ENCODE measurements at places on chromosomes 16 and 17.

GRCh38 chr17:3799181-3799945, 1.6 kb downstream of the ITGAE start:
- no peak for DNase-seq

- DNase-seq, result peak; percentile 66
Measured at GRCh38 chr16:52912565-52913173, 140.0 kb downstream of the CHD9NB start.

DNA sequence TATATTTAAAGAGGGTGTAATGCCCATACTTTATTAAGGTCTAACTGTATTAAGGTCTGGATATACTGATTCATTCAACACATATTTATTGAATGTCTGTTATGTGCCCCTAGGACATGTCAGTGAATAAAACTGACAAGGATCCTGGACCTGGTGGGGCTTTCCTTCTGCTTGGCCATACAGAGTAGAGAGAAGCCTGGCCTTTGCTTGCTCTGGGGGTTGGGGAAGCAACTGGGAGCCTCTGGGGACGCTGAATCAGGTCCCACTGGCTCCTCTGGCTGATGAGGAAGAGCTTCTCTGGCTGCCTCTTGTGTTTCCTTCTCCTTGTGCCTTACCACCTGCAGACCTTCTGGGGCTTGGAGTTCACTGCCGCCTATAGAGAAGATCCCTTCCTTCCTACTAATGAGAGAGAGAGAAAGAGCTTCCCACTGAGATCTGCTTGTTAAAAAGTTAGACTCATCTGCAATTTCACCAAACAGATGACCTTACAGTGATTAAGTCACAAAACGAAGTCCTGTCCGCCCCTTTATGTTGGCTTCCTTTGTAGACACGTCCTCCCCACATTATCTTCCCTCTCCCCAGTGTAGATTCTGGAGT, 49.7 kb downstream of the MSI2 start:
- DNase-seq, result no peak

- DNase-seq, result peak; percentile 63
Measured at GRCh38 chr17:51461578-51462004, 201.2 kb downstream of the UTP18 start.

- DNase-seq, result no peak
Measured at GRCh38 chr17:71057448-71057847, 888.1 kb downstream of the KCNJ2 start.

- DNase-seq, result no peak
Measured at GRCh38 chr16:58076514-58076913, 51.0 kb downstream of the MMP15 start.

DNA sequence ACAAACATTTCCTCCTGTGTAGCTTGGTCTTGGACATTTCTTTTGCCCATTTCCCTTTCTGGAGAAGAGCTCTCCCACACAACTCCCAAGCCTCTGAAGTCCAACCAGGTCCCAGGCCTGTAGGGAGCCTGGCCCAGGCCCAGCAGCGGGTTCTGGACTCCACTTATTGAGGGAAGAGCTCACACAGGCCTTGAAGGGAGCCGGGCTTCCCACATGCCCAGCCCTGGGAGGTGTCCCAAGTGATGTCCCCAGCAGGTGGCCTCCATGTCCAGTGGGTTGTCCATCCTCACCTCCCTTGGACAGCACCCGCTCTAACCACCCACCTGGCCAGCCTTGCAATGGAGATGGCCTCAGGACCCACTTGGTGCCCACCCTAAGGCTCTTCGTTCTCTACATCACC, 5.9 kb upstream of the EPX start:
- no peak for DNase-seq

GRCh38 chr17:82118815-82119380, 20.9 kb upstream of the FASN start:
- DNase-seq, result no peak

DNA sequence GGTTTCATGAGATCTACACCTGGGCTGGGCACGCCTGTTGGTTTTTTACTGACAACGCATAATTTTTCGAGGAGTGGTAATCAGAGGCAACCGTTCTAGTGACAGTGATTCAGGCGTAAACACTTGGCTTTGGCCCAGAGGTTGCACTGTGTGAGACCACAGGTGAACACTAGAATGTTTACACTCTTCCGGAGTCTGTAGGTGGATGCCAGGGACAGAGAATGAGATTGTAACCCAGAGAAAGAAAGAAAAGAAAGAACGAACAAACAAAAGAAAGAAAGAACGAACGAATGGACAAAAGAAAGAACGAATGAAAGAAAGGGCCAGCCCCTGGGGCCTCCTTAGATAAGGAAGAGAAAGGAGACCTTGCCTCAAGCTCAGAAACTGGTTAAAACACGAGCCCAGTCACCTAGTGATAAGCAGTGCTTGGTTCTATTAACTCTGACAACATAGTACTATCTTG, 113.2 kb downstream of the PRKCB start:
- peak; percentile 86 for DNase-seq

DNA sequence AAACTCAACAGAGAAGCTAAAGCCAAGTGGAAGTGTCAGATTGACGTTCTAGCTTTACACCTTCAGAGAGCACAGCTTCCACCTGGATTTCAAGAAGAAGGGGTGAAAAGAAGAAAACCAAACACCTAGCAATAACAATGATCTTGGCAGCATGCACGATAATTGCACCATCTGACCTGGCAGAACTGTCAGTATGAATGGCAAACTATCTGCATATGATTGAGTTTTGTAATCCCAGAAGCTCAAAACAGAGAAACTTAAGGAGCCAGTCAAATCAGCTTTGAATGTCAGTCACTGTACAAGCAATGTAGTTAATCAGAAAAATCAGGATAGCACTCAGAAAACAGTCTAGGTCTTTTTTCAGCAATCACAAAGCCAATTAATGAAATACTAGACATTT, 427.1 kb downstream of the ZFHX3 start:
- no peak for DNase-seq

- DNase-seq, result no peak
Measured at GRCh38 chr17:7204336-7204735, 15.3 kb downstream of the DLG4 start.

DNA sequence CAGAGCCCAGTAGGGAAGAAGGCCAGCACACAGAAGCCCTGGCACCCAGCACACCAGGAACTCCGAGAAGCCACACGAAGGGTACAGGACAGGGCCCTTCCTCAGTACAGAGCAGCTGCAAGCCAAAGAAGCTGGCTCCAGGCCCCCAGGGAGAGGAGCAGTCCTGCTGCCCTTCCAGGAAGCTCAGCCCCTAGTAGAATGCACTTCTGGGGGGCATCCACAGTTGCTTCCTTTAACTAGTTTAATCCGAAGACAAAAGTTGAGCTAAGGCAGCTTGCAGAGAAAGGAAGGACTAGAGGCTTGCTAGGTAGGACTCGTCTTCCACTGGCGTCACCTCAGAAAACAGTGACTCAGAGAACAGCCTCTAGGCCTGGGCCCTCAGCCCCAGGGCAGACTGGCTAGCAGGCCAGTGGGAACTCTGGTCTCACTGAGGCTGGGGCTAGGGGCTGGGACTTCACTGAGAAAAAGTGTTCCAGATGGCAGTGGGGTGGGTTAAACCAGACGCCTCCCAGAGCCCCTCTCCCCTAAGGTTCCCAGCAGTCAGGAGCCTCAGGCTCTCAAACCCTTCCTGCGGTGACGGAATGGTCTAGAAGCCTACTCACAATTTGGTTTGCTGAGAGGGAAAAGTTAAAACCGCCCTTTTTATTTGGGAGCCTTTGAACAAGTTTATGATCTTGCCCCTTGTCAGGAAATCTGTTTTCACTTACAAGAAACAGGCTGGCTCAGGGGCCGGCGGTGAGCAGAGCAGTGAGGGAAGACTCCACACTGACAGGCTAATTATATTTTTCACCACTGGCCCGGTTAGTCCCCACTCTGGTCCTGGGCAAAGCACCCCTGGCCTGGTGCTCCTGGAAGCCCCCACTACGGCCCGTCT, 41.4 kb downstream of the ACTG1 start:
- no peak for DNase-seq

DNA sequence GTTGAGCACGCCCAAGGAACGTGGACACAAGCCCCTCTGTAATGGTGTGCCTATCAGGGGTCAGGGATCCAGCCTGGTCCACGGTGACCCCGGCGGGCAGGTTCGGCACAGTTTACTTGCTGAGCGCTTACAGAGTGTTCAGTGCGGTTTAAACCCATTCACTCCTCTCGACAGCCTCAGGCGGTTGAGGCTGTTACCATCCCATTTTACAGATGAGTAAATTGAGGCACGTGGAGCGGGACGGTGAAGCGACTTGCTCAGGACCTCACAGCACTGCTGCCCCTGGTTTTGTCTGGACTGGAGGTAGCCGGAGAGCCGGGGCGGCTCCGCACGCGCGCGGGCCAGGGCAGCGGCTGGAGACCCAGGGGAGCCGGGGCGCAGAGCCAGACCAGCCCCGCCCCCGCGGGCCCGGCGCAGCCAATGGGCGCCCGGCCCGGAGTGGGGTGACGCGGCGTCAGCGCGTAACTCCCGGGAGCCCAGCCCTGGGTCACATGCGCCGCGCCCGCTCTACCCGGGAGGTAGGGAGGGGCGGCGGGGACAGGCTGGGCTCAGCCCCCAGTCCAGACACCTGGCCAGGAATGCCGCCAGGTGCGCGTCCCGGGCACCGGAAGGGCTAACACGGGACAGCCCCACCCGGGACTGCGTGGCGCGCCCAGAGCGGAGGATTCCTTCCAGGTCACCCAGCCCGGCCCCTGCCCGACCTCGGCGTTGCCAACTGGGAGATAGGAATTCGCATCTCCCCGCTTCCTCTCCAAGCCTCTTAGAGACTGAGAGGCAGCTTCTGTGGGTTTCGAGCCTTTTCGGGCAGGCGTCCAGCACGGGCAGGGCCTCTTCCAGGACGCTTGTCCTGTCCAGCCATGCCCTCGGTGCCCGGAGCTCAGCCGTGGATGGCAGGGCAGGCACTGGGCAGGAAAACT, 3.3 kb upstream of the SREBF1 start:
- peak; percentile 85 for DNase-seq

DNA sequence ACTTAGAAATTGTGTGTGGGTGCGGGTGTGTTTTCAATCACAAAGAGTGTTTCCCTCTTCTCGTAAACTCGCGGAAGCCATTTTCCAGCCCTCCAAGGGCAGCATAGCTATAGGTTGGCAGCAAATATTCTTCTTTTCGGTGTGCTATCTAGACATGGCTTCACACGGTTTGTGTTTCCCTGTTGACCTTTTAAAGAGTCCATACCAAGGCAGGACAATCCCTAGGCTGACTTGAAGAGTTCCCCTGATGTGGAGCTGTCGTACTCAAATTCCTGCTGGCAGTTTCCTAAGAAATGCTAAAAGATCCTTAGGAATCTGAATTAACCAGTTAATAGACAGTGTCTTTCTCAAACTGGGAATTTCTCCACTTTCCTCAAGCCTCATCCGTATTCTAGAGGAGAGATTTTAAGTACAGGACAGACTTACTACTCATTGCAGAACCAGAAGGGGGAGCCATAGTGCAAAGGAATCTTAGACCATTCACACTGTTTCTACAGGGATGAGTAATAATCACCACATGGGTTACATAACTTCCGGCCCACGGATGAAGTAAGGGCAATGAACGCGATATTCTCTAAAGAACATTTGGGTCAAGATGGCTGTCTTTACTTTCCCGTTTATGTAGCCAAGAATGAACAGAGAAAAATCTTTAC, 288.6 kb upstream of the ELAC2 start:
- peak; percentile 36 for DNase-seq

- no peak for DNase-seq
Measured at GRCh38 chr17:49976163-49976827, 7.3 kb downstream of the DLX4 start.

- no peak for DNase-seq
Measured at GRCh38 chr17:14488958-14489550, 188.2 kb downstream of the HS3ST3B1 start.

GRCh38 chr16:21565507-21565860, 33.9 kb upstream of the METTL9 start:
- no peak for DNase-seq

GRCh38 chr17:37218849-37219248, 156.9 kb upstream of the C17orf78 start:
- no peak for DNase-seq

- DNase-seq, result no peak
Measured at GRCh38 chr16:8631373-8631772, 9.9 kb downstream of the METTL22 start.

DNA sequence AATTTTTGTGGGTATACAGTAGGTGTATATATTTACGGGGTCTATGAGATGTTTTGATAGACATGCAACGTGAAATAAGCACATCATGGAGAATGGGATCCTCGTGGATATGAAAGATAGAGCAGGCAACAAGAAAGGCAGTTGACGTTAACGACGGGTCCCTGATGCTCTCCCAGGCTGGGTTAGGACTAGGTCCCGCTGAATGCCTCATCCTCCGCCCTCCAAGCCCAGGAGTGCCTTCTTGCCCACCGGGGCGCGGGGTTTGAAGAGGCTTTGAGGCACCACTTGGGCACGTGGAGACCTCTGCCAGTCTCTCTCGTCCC, 9.5 kb upstream of the ZFP90 start:
- DNase-seq, result no peak

DNA sequence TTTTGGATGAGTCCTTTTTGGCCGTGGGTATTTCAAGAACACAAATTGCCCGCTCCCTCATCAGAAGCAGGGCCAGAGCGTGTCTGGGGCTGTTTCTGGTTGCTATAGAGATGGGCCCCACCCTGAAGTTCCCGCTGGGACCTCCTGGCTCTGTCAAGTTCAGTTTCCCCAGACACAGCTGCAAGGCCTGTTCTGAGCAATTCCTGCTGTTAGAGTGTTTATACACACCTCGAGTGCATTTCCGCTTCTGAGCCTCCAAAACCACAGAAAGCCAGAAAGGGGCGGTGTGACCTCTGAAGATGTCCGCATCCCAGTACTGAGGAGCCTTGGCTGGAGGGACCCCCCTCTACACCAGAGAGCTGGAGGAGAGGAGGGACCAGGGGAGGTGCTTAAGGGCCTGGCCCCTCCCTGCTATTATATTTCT, 9.3 kb upstream of the WBP2 start:
- DNase-seq, result peak; percentile 71

GRCh38 chr17:32593003-32593402, 106.2 kb downstream of the CDK5R1 start:
- DNase-seq, result no peak

GRCh38 chr16:5386989-5387388, 289.4 kb upstream of the EEF2KMT start:
- no peak for DNase-seq

DNA sequence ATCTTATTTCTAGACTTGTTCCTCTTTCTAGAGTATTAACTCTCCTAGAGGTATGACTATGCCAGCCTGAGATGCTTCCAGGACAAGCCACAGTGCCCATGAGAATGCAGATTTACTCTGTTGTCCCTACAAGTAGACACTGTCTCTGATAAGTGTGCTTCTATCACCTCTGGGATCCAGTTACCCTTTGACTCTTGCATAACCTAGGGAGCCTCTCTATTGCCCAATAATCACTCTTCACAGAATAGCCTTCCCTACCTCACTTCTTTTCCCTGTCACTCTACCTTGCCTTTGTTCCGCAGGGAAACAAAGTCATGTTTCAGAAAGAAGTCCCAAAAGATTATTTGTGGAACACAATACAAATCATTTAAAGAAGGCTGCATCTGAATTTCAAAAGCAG, 1.6 kb upstream of the KRT34 start:
- no peak for DNase-seq

DNA sequence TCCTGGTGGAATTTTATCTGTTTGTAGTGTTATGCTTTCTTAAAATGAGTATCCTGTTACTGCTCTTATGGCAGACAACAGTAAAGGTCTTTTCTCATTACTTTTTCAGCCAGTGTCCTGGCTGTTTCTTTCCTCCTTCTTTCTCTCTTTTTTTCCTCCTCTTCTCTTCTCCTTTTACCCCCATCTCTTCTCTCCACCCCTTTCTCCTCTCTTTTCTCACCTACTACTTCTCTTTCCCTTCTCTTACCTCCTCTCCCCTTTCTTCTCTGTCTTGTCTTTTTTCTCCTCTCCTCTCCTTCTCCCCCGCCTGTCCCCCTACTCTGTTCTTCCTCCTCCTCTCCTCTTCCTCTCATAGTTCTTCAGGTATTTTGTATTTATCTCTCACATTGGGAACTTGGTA, 48.9 kb downstream of the CPD start:
- DNase-seq, result no peak
